ENCODE measurements at places on chromosomes 4 and X.

GRCh38 chr4:184169225-184169867 lies 48.3 kb downstream of the ENPP6 start:
- no peak for DNase-seq

- DNase-seq: no peak
These were observed 43.7 kb downstream of the ADD1 start for GRCh38 chr4:2887343-2887742.

- no peak for DNase-seq
These were observed 39.4 kb downstream of the RAPGEF2 start for GRCh38 chr4:159142241-159142640.

DNA sequence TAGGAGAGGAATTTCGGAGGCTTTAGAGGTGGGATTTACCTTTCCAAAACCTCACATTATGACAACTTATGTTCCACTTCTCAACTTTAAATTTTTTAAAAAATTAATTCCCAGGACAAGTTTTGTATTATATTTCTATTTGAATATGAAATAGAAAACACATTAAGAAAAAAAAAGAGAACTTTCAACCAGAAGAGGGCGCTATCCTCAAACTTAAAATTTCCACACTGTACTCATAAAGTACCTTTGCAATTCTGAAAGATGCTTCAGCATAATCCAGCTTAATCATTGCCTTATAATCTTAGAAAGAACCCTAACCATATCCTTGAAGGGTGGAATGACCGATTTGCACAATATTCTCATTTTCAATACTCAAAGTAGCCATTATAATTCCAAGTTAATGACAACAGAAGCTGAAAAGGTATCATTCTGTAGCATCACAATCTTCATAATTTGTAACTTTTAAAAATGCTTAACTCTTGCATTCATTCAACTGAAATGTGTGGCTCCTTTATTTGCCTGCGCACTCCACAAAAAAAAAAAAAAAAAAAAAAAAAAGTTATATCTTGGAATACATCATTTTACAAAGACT lies 158.0 kb downstream of the KCNIP4 start:
- no peak for DNase-seq

GRCh38 chrX:347351-348117 lies 28.9 kb upstream of the GTPBP6 start:
- no peak for DNase-seq

- DNase-seq: no peak
These were observed 144.4 kb upstream of the GUCY1A1 start for GRCh38 chr4:155522201-155522600.

DNA sequence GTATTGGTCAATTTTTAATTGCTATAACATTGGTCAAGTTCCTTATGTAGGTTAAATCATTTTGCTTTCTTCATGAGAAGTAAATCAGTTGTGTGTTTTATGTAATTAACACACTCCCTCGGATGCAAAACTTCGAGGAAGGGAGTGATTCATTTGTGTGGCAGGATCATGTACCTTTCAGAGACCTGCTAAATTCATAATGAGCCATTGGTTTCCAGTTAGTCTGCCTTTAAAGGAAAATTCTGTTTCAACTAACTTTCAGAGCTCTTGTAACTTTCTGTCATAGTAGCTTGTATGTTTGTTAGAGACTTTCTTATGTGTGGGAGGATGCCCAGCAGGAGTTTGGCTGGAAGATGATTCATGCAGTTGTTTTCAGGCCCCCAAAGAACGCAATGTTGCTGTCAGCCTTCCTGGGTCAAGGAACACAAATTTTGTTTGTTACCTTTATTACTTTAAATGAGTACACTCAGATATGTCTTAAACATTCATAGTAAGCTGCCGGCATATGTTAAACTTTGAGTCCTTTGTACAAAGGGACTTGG lies 72.1 kb downstream of the GPR101 start:
- no peak for DNase-seq

GRCh38 chrX:21870494-21870893 lies 14.7 kb downstream of the YY2 start:
- no peak for DNase-seq

- no peak for DNase-seq
These were observed 141.0 kb downstream of the TSPAN5 start for GRCh38 chr4:98517218-98518021.

GRCh38 chr4:143391261-143391660 lies 54.6 kb downstream of the GAB1 start:
- DNase-seq: no peak

DNA sequence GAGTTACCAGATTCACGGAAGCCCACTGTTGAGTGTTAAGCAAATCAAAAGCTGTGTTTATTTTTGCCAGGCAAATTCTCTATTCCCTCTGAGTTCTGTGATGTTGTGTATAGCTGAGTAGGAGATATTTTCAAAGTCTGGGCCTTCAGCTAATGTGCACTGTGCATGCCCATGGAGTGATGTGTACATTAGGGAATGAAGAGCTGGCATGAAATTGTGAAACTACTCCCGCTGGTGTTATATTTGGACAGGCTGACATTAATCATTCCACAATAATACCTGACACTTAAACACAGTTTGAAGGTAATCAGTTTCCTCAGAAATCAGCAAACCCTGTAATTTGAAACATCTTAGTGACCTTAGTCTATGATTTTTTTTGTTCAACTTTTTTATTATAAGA lies 88.1 kb upstream of the MBNL3 start:
- no peak for DNase-seq

DNA sequence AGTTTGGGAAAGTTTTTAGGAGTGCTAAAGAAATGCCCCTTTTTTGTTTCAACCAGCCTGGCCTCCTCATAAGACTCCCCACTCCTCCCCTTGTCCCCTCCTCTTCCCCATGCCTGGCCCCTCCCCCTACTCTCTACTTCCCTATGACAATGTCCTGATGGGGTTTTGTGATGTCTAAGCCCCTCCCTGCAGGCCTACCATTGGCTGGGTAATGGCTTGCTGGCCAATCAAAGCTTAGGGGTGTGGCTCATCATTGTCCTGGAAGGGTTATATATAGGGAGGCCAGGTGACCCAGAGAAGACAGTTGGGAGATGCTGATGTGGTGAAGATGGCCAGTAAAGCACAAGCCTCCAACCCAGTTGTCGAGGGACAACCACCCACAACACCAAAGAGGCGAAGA lies 48.2 kb upstream of the PASD1 start:
- DNase-seq: no peak

DNA sequence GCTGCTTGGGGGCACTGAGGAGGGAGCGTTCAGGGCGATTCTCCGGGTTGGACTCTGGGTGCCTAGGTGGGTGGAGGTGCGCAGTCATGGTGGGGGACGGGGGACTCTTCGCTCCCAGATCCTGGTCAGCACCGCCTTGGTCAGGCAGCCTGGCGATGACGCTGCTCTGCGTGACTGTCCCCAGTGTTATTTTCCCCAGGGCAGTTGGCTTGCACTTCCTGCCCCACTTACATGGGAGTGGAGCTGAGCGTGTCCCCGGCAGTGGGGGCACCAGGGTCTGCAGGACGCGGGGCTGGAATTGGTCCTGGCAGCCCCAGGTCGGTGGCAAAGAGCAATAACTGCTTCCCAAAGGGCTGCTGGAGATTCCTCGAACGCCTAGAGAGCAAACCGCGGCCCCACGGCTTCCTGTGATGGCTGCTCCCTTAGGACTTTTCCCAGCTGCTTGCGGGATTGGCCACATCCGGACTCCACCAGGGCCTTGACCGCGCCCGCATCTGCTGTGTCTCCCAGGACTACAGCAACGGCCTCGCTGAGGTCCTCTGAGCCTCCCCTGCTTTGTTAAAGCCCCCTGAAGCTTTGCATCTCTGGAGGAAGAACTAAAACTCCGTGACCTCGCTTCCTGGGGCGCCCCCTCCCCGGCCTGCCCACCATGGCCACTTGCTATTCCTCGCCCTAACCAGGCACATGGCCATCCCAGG lies 35.3 kb upstream of the GPR78 start:
- DNase-seq: no peak

DNA sequence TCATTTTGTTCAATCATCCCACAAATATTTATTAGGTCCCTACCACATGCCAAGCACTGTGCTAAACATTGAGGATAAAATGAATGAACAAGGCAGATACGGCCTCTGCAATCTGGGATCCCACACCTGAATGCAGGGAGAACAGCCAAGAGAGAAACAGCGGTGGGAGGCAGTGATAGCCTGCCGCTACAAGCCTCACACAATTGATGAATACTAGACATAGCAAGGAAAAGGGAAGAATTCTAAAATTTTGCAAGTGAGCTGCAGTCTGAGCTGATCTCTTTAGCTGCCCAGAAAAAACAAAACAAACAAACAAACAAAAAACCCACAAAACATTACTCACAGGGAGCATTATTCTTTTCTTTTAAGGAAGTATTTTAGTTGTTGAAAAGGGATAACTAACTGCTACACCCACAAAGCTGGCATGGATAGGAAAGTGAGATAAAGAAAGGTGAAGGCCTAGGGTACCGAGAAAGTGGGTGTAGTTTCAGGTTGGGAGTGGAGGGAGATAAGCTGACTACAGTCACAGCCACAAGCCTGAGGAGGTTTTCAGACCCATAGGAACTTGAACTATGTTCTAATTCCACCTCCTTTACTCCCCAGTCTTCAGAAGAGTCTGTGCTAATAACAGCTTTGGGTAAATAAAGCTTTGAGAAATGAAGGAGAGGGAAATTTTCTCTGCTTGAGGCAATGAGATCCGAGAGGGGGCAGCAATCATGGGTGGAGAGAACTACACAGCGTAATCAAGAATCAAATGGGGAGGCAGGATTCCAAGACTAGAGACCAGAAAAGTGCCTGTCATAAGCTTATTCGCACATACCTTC lies 85.4 kb downstream of the SH3RF1 start:
- DNase-seq: no peak

DNA sequence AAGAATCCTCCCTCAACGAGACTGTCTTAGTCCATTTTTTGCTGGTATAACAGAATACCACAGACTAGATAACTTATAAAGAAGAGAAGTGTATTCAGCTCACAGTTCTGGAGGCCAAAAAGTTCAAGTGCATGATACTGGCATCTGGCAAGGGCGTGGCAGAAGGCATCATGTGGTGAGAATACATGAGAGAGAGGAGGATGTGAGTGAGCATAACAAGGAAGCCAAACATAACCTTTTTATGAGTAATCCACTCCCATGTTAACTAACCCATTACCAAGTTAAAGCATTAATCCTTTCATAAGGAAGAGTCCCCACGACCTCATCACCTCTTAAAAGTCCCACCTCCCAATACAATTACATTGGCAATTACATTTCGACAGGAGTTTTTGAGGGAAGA lies 504.6 kb downstream of the IQCM start:
- no peak for DNase-seq

GRCh38 chrX:136619899-136620505 lies 28.0 kb upstream of the CD40LG start:
- DNase-seq: no peak

DNA sequence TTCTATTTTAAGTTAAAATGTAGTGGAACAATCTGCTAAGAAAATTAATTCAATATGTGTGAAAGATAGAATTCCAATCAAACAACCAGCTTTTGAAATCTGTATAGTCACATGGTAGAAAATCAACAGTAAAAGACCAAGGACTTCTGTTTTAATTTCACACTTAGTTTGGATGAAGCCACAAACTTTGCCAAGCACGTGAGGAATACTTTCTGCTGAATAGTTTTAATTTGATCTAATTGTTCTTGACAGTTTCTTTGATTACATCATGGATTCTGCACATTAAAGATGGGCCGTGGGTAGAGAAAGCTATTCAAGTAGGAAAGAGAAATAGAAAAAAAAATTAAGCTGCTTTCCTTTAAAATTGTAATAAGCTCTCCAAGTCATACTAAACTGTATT lies 137.9 kb upstream of the FAM241A start:
- DNase-seq: no peak

DNA sequence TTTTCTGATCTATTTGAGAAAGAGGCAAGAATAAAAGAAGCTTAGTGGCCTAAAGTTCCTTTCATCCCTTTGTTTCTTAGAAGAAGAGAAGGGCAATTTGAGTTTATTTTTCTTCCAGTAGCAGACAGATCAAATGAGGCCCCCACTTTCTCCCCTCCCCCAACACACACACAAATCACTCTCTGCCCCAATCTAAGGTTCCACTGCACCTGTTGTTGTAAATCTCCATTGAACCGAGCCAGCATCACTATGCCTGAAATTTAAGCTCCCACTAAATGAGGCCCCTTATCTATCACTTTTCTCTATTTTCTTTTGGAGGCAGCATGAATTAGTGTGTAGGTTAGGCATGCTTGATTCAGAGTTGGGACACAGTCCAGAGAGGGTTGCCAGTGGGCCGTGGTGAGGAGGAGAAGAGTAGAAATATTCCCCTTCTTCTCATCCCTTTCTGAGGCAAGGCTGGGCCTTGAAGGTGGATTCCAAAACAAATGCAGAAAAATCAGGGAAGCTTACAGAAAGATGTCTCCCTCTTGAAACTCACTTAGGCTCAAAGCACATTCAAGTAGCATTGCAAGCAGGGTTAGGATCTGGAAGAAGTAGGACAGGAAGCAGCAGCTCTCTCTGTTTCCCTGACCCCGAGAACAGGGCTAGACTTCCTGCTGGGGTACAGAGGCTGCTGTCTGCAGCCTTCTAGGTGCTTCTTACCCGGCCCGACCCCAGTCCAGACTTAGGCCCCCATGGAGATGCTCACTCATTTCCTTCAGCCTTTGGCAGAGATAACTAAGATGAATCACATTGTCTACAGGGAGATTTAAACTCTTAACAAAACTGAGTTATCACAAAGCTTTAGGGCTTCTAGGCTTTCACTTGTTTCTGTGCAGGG lies 70.7 kb downstream of the RASL11B start:
- no peak for DNase-seq

GRCh38 chr4:56804551-56804950 lies 16.9 kb downstream of the SPINK2 start:
- DNase-seq: no peak

- DNase-seq: no peak
These were observed 1144.1 kb upstream of the IGFBP7 start for GRCh38 chr4:58254291-58254690.

DNA sequence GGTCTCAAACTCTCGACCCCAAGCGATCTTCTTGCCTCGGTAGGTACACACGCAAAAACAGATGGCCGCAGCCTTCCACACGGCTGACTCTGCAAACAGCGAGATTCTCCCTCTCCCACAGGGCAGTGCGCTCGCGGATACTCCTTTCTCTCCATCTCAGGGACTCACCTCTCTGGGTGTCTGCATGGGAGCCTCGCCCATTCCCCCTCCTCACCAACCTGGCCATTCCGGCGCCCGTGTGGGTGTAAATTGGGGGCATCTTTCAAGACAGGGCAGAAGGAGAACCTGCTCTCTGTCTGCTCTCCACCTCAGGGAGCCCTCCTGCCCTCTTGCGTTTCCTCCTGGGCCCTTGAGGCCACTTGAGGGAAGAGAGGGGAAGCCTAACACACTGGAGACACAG lies 4.4 kb downstream of the CTAG2 start:
- no peak for DNase-seq

DNA sequence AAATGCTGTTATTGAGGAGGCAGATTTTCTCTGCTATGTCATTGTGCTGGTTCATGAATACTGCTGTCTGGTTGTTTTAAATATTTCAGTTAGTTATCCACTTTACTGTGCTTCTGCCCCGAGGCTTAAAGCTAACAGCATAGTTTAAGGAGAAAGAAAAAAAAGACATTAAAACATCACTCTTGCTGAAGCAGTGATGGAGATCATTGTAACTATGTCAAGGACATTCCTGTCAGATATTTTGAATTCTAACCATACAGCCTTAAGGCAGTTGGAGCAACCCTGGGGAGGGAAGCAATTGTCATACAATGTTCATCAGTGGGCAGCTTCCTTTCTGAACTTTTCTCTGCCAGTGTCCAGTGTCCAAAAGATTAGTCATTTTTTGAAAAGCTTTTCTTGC lies 199.0 kb upstream of the DDX53 start:
- no peak for DNase-seq
